ENCODE measurements at places on chromosomes 4 and X. TPM values are rescaled to one million over a fixed set of nuclear protein-coding genes. Genes with fewer than 3 reads are reported as not detected.

DNA sequence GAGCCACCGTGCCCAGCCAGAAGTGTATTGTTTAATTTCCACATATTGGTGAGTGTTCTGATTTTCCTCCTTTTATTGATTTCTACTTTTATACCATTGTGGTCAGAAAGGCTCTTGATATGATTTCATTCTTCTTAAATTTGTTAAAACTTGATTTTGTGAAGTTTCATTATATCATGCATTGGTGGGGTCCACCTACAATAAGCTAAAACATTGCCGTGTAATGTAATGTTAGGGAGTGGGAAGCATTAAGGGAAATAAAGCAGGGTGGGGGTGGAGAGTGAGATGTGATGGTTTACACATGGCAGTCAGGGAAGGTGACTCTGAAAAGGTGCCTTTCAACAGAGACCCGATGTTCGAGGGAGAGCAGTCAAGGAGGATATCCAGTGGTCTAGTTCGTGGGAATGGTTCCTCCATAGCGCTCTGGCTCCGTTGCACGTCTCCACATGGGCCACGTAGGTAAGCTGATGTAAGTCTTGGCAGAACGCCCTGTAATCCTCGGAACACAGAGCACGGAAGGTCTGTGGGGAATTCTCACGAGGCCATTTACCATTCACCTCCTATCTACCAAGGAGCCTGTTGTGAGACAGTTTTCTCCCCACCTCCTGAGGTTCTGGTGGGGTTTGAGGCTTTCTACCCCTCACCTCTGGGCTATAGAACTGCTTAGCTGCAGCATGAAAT lies 7.7 kb upstream of the WDR13 start:
- no peak for DNase-seq

Gene NEUROG2
- not detected for total RNA-seq

DNA sequence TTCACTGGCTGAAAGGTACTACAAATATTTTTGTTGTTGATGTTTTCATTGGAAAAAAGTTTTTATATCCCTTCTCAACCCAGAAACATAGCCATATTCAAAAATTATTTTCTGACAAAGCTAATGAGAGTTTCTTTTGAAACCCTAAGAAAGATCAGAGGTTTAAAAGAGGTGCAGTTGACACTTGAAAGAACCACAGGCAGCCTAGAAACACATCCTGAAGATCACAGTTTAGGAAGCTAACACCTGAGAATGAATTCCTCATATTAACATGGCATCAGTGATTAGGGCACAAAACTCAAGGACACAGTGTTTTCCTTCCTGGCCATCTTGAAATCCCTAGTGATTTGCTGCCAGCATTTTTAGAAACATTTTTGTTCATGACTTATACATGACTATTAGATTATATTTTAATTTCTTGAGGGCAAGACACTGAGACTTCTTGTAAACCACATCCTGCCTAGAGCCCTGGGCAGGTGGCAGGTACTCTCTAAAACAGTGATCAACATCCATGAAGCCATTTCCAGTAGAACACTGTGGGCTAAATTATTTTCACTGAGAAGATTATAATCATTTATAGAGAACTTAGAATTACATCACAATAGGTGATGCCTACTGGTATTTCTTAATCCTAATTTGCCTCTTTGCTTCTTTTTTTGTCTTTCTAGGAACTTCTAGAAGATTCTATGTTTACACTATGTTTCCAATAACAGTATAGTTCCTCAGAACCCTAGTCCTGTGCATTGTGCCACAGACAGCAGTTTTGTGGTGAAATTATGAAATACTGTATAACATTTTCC lies 80.0 kb downstream of the ARSJ start:
- DNase-seq, result no peak

DNA sequence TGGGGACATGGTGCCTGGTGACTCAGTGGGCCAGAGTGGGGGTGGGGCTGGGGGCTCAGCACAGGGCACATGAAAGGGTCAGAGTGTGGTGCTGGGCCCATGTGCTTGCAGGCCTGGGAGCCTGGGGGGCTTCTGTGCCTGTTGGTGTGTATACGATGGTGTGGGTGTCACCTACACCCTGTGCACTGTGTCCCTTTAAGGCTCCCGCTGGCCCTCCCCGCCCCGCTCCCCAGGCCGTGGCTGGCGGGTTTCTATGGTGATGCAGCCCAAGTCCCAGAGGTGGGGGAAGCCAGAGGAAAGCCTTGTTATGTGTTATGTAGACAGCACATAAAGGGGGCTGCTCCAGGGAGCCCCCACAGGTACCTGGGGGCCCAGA lies 5.5 kb downstream of the L1CAM start:
- no peak for DNase-seq

Measured in fibroblast of lung (primary cell).